ENCODE measurements at places on chromosomes 5 and 9.
A peak's percentile ranks its signal among the peaks of the same experiment; 100 is the strongest.

GRCh38 chr5:81848362-81848880 lies 97.5 kb upstream of the SSBP2 start:
- no peak for DNase-seq

DNA sequence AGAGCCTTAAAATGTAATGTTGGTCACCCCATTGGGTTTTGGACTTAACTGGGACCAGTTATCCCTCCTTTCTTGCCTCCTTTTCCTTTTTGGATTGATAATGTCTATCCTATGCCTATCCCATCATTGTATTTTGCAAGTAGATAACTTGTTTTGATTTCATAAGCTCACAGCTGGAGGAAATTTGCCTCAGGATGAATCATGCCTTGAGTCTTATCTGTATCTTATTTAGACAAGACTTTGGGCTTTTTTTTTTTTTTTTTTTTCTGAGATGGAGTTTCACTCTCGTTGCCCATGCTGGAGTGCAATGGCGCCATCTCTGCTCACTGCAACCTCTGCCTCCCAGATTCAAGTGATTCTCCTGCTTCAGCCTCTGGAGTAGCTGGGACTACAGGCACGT lies 443.3 kb downstream of the DNAH5 start:
- no peak for DNase-seq

- DNase-seq, result no peak
Observed at GRCh38 chr5:34756781-34757624, 82.0 kb upstream of the TTC23L start.

DNA sequence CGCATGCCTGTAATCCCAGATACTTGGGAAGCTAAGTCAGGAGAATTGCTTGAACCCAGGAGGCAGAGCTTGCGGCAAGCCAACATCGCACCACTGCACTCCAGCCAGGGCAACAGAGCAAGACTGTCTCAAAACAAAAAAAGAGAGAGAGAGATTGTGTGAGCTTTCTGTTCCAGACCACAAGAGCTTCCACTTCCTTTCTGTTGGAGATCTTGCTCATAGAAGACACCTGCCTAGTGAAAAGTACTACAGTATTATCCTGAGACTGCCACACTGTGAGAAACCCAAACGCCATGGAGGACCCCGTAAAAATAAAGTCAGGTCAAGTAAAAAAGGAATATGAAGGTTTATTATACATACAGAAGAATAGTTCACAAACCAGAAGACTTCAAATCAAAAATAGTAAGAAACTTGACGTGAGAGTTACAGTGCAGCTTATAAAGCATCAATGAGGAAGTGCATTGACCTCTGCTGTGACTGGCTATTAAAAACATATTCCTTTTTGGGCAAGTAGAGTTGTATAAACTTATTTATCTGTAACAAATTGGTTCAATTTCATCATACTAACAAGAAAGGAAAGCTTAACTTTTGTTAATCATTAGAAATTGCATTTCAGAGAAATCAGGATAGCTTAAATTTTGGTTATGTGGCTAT lies 4.3 kb upstream of the EMB start:
- DNase-seq, result no peak

DNA sequence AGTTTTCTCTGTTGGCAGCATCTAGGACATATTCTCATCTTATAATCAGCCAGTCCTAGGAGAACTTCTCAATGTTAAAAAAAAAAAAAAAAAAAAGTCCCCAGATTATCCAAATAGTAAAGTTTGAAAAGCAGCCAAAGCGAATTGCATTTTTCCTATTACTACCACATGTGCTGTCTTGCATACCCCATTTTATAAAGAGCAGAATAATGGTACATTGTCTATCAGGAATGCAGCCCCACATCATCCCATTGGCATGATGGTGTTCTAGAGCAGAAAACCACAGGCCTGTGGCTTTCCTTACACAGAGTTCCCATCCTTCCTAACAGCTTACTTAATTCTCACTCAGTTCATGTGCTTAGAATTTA lies 381.6 kb downstream of the TMEM38B start:
- DNase-seq, result no peak

- no peak for DNase-seq
Observed at GRCh38 chr9:92746567-92747458, 17.8 kb downstream of the BICD2 start.

DNA sequence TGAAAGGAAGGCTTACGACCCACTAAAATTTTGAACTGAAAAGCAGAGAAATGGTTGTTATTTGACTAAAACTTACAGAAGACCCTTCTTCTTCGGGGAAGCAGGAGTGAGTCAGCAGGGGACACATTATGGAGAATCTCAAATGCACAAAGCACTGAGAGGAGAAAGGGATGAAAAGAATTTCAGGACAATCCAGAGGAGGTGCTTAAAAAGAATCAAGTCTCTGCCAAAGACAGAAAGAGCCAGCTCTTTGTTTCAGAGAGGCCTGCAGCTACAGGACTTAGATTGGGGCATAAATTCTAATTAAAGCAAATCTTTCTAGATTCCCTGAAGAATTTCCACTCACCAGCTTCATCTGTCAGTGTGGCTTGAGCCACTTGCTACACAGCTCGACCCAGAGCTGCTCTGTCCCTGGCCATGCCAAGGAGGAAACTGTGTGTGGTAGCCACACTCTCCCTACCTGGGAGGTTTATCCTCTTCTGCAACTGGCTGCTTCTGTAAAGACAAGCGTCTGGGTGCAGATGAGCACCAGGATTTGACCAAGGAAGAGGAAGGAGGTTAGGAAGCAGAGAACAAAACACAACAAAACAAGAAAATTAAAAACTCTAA lies 89.9 kb downstream of the SEMA5A start:
- DNase-seq, result no peak

DNA sequence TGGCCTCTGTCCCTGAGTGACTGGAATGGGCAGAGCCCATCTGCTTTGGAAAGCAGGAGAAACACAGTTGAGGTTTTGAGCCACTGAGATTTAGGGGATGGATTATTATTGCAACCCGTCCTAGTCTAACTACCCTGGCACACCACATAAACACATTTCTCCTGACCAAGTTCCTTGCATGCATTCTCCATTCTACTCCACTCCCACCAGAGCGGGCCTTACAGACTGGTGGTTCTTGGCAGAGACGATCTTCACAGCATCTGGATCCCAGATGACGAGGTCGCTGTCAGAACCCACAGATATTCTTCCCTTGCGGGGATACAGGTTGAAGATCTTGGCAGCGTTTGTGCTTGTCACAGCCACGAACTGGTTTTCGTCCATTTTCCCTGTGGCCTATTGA lies 111.0 kb downstream of the DPYSL3 start:
- DNase-seq, result no peak

DNA sequence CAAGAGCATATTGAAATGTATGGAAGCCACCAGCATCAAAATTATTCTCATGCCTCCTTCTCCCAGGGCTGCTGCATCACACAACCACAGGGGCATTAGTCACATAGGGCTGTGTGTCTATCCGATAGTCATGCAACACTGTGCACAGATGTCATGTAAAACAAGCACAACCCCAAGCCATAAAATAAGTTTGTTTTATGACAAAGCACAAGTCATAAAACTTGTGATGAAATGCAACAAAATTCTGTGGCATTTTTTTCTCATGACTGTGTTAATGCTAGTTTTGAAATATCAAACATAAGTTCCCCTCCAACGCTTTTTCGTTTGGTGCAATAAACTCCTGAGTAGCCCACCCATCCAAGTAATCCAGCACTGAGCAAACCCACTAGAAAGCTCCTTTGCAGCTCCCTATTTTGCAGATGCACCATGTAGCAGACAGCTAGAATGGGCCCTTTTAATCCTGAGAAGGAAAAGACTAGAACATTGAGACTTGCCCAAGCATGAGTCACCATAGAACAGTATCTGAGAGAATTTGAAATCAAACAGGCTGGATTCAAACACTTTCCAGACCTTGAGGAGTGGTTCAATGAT lies 93.3 kb upstream of the ZNF366 start:
- no peak for DNase-seq

GRCh38 chr5:138461343-138462125 lies 3.7 kb upstream of the EGR1 start:
- no peak for DNase-seq

DNA sequence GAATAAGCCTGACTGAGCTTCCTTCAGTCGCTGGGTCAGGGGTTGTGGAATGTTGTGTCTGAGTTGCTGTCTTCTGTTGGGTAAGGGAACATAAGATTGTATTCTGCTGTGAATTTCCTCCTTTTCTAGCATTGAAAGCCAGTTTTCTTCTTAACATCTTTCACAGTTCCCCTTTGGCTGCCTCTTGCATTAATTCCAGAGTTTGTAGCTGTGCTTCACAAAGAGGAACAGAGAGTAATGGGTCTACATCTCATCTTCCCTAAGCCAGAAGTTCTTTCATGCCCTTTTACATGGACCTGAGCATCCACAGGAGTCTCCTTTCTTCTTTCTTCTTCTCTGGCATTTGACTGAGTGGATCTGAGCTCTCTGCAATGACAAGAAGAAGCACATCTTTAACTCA lies 686.8 kb downstream of the KCTD16 start:
- DNase-seq, result no peak

GRCh38 chr5:54655266-54655665 lies 137.7 kb downstream of the SNX18 start:
- no peak for DNase-seq

DNA sequence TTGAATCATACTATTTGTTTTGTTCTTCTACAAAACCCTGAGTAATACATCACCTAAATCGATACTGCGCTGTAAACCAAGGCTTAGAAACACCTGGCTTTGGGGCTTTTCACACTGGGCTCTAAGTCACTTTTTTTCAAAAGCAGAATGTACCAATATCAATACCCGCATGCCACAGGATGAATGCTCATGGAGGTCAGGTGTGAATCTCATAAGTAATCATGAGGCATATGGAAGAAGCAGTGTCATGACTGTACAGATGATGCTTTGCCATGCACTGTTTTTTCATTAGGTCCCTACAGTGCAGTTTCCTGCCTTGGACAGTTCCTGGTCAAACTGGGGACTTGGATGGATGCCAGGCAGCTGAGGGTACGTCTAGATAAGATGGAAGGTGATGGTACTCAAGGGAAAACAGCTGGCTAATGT lies 49.0 kb upstream of the ATG10 start:
- DNase-seq, result no peak

GRCh38 chr5:6728011-6728794 lies 15.0 kb downstream of the TENT4A start:
- peak; percentile 68 for DNase-seq

DNA sequence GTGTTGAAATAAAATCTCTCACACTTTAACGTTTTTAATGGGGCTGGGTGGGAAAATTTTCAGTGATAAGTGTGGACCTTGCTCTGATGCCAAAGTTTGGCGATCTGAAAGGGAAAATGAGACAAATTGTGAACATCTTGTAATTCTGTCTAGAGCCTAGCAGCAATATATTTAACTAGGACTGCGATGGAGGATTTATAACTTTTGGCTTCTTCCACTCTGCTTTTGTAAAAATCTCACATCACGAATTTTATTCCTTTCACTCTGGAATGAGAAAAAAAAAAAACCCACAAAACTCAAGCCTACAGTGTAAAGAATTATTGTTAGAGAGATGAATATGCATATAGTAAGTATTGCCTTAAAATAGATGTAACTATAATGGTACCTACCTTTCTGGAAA lies 19.9 kb downstream of the CCNH start:
- DNase-seq, result no peak

- DNase-seq, result no peak
Observed at GRCh38 chr5:10513501-10514442, 50.1 kb upstream of the ANKRD33B start.

DNA sequence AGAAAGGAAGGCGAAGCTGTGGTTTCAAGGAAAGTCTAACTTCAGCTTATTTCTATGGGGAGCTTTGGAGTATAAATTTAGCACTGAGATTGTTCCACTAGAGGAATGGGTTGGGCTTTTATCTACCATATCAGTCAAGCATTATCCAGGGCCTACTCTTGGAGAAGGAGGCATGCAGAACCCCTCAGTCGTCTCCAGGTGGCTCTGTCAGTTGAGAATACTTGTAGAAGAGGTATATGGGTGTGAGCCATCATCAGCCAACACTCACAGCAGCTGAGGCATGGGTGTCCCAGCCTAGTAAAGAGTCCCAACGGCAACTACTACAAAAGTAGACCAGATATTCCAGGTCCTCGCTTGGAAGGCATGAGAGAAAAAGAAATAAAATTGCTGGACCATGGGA lies 548.5 kb upstream of the GRAMD2B start:
- no peak for DNase-seq

DNA sequence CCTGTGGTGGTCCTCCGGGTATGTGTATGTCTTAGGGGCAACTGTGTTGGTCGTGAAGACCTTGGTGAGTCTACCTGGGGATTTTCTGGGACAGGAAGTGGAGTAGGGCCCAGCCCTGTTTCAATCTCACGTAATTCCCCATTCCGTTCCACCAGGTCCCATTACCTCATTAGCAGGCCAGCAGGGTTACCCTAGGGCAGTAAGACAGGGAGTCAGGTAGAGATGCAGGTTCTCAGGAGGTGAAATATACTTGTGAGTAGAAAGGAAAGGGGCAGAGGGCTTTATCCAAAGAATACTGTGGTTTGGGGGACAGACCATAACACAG lies 56.5 kb downstream of the MACROH2A1 start:
- no peak for DNase-seq

GRCh38 chr9:126459126-126459525 lies 132.5 kb downstream of the MVB12B start:
- no peak for DNase-seq
